HT-29 (cell line): ENCODE measurements at places on chromosomes 2 and 18.

- peak; percentile 74 for DNase-seq
These were observed 25.3 kb upstream of the MFSD6 start for GRCh38 chr2:190382851-190383250.

DNA sequence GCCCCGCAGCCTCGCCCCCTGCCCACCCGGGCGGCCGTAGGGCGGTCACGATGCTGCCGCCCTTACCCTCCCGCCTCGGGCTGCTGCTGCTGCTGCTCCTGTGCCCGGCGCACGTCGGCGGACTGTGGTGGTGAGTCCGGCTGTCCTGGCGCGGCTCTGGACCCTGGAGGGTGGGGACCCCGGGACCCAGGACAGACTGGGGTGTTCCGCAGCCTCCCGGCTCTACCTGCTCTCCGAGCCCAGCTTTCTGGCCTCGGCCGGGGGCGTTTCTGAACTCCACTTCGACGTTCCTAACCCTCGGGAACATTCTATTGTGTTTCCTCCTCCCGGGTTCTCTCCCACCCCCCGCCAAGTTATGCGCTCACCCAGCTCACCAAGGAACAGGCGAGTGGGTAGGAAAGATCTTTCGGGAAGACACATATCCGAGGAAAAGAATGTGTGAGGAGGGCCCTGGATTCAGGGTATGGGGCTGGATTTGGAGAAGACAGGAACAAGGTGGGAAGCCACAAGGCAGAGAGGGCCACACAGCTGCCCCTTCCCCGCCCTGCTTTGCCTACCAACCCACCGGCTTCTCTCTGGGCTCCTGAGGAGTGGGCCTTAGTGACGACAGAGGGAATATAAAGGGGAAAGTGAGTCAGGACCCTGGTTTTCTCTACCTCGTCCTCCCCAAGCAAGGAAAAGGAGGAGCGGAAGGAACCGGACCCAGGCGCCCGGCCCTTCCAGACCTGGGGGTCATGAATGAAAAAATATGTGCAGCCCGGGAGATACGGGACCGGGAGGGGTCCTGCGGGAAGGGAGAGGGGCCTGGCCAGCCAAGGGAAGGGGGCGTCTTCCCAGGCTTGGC lies 605 bp downstream of the WNT6 start:
- DNase-seq, result no peak

DNA sequence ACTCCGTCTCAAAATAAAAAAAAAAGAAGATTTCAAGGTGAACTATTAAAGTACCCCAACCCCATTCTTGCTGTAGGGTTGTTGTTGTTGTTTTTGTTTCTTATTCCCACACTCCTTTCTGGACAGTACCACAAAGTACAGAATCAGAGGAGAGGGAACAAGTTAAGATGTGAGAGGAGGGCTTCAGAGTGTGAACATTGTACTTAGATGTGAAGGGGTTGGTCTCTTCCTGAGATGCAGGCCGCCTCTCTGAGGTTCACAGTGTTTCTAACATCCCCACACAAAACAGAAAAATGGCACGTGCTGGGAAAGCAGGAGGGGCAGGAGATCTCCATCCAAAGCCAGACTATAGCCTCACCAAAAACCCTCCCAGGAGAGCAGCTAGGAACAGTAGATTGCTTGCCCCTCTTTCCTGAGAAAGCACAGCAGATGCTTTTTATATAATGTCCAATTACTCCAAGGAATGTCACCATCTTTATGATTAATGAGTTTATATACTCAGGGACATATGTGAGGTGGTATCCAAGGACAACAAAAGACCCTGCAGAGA lies 22.6 kb downstream of the ADD2 start:
- no peak for DNase-seq

- DNase-seq, result no peak
These were observed 459.4 kb downstream of the EPHA4 start for GRCh38 chr2:221112744-221113143.

DNA sequence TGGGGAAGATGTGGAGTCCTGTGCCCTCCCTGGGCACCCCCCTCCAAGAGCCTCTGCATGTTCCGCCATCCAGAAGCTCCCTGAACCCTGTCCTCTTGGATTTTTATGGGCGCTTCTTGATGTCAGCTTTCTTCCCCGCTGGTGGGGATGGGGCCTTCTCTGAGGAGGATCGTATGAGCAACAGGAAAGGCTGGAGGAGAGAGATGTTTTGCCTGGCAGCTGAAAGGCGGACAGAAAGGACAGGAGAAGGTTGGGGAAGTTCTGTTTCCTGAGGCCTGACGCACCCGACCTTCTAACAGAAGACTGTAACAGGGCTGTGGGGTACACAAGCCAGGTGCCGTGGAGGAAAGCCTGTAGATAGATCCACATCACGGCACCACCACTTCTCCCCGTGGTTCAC lies 238.8 kb downstream of the LDLRAD4 start:
- DNase-seq, result no peak

GRCh38 chr2:27282892-27283291 lies 663 bp downstream of the TRIM54 start:
- DNase-seq, result no peak

DNA sequence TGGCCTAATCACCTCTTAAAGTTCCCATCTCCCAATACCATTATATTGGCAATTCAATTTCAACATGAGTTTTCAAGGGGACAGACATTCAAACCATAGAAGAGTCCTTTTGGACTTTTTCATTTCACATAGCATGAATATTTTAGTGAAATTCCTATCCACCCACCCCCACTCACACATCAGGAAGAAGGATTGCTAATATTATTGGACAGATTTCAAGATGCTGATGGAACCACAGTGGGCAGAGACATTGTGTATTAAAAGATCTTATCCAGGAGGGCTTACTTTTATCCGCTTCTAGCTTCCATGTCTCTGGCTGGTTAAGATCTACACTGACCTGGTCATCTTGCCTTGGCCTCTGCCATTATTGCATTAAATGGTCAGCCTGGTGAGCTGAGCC lies 297.4 kb upstream of the ACVR2A start:
- no peak for DNase-seq

GRCh38 chr2:1990151-1990589 lies 245.9 kb upstream of the PXDN start:
- no peak for DNase-seq

- no peak for DNase-seq
These were observed 325.8 kb upstream of the POU3F3 start for GRCh38 chr2:104528101-104528500.

- DNase-seq, result no peak
These were observed 41.5 kb downstream of the SUCLG1 start for GRCh38 chr2:84417453-84418145.

GRCh38 chr18:75280427-75281280 lies 70.1 kb downstream of the TSHZ1 start:
- DNase-seq, result peak; percentile 6

- DNase-seq, result no peak
These were observed 1337.2 kb upstream of the CELF4 start for GRCh38 chr18:38902796-38903195.

DNA sequence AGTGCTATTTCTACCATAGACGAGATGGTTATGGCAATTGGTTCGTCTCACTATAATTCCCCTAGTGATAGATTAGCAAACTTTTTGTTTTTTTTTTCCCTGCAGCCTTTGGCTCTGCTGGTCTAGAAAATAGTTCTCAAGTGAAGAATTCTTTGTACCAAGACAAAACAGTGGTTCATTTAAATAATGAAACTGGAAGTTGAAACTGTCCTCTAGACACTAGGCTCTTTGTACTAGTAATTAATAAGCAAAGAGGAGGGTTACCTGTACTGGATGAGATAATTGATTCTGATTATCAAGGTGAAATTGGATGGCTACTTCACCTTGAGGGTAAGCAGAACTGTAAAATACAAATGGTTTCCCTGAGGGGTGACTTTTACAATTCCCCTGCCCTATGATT lies 156.9 kb upstream of the DCC start:
- DNase-seq, result no peak

GRCh38 chr2:122734766-122735424 lies 979.4 kb downstream of the TSN start:
- DNase-seq, result no peak
